ENCODE measurements at places on chromosomes 13 and 19.
A peak's percentile ranks its signal among the peaks of the same experiment; 100 is the strongest.

DNA sequence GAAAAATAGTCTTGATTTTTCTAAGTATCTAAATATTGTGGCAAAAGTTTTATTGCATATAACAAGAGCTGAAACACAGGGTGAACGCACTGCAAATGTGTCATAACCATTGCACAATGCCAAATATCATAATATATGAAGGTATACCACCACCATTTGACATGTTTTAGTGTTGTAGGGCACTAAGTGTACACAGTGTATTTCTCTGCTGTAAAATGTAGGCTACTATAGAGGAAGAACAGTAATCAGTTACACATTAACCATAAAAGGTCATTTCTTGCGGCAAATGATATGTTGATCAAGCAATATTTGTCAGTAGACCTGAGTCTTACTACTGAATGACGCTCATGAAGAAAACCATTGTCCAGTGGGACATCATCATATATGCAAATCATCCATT is 18.3 kb upstream of the KLF5 start:
- no peak for DNase-seq

DNA sequence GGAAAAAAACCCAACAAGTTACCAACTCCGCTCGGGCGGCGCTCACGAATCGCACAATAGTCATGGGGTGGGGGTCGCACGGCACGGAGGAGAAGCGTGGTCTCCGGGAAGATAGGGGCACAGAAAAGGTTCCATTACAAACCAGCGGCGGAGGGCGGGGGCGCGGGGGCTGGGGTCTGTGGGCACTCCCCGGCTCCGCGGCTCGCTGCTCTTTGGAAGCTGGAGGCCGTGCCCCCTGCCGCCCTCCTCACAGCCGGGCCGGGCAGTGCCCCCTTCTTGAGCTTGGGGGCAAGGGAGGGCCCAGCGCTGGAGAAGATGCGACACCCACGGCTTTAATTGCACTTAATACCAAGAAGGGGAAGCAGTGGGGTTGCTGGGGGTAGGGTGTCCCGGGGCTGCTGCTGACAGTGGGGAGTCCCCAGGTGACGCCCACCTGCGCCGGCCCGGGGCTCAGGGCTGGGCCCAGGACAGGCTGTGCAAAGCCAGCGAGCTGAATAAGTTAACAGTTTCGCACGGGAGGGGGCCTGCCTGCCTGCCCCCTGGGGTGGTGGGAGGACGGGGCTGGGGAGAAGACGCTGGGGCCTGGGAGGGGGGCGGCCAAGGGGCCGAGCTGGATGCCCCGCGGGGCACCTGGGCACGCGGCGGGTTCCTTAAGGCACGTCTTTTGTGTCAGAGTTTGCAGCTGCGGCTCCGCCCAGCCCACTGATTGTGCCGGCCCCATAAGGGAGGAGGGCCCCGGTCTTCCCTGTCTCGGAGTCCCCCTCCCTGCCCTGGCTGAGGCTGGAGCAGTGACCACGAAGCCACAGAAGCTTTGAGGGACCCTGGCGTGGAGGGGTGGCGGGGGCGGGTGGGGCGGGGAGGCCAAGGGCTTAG is 9.8 kb downstream of the DCAF15 start:
- DNase-seq, result no peak

- DNase-seq, result no peak
These were observed 39.7 kb downstream of the ERICH6B start for GRCh38 chr13:45575830-45576180.

GRCh38 chr19:38695317-38695683 is 47.9 kb downstream of the ACTN4 start:
- DNase-seq, result no peak

DNA sequence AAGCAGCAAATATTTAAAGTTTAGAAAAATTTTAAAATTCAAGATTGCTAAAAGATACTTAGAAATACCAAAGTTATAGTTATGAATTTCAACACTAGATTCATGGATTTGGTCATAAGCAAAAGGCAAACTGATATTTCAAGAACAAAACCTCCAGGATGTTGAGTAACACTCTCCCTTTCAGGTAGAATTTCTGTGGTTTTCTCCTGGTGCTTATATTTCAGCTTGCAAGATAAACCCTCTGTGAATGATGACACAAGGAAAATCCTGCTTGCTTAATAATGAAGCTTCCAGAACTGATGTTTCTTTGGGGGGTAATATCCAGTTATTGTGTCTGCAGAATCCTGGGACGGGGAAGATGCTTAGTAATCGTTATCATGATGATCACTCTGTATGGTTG is 320.3 kb upstream of the EDNRB start:
- DNase-seq, result no peak

- DNase-seq, result no peak
These were observed 1.3 kb upstream of the GALP start for GRCh38 chr19:56174550-56174949.

- DNase-seq, result peak; percentile 65
These were observed 65.1 kb downstream of the KCNRG start for GRCh38 chr13:50080203-50080910.

DNA sequence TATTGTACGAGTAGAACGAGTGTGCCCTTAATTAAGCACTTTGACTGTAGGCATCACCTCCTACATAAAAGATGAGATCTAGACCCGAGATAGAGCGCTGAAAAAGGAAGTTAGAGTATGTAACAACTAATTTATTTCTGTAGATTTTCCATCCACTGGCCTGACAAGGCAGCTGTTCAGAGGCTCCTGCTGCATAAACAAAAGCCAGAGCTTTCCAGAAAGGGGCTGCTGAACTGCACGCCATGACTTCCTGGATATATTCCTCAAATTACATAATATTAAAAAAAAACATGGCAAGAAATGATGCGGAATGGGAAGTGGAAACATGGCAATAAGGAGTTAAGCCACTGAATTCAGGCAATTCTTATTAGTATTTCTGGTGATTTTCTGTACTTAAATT is 89.7 kb downstream of the AKAP11 start:
- DNase-seq, result no peak

GRCh38 chr19:46218160-46218559 is 11.4 kb upstream of the IGFL1 start:
- peak; percentile 35 for DNase-seq

DNA sequence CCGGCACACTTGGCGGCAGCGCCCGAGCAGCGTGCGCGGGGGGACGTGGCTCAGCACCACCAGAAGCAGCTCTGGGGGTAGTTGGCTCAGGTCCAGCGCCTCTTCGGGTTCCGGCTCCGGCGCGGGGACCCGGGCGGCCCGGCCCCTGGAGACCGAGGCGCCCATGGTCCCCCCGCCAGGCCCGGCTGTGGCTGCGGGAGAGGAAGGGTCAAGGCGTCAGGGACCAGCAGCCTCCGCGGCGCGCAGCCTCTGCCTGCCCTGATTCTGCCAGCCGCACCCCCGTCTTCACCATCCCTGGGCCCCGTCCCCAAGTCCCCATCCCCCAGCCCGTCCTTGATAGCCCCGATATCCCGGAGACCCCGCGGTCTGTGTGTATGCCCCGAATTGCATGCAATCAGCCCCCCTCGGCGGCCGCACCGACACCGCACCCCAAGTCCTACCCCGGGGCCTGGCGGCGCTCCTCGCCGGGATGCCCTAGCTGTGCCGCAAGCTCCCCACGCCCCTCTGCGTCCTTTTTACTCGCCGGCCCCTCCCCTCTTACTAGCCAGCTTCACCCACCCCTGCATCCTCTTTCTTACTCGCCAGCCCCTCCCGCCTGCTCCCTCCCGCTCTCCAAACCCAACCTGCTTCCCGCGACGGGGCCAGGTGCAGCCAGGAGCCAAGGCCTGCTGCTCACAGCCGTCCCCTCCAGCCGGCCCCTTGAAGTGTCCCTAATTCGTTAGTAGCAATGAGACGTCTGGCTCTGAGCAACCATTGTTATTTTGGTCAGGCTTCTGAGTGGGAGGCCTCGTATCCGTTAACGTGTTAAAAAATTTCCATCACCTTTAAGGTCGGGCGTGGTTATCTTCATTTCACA is at the start of gene FBXO27:
FBXO27 (minus strand) TSS at position 487 of the 856 bp plus-strand sequence; CDS start at position 165, 322 bp downstream.
- DNase-seq, result no peak

DNA sequence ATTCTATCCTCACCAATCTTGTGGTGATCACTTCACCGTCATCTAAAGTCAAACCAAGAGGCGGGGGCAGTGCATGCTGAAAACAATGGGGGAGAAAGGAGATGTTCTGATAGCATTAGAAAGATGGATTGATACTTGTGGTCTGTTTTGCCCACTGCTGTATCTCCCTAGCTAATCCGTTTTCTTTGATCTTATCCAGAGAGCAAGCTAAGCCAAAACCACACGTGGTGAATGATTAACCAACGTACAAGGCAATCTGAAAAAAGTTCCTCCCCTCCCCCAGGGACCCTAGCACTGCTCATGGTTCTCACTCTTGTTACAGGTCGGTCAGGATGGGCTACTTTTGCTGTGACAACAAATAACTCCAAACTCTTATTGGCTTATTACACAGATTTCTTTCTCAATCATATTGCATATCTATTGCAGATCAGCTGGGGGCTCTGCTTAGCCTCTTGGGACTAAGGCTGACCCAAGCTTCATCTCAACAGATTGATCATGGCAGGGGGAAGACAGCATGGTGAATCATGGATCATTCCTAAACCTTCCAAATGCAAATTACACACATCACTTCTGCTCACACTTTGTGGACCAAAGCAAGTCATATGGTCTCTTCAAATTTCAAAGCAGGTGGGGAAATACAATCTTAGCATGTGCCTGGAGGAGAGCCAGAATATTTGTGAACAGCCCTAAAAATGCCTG is 11.9 kb upstream of the C13orf42 start:
- no peak for DNase-seq

GRCh38 chr13:73991884-73992283 is 142.3 kb downstream of the KLF12 start:
- no peak for DNase-seq

- DNase-seq, result no peak
These were observed 253.6 kb downstream of the MTUS2 start for GRCh38 chr13:29073755-29074154.
